ENCODE measurements at places on chromosomes 12 and 14.

DNA sequence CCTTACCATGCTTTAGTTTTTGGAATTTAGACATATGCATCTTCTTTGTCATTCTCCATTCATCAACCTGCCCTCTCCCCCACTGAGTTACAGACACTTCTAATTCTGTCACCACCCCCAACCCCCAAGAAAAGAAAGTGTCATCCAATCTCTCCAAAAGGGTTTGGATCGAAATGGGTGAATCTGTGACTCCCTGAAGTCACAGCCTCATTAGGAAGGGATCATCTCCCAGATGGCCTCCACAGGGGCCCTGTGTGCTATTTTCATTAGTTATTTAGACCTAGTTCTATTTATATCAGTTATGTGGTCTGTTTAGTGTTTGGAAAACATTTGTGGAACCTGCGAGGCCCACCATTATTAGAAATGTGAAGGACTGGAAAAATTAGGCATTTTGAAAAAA, 191.0 kb upstream of the ATP2B1 start:
- no peak for DNase-seq

- no peak for DNase-seq
These were observed 81.0 kb downstream of the ETV6 start for GRCh38 chr12:11730299-11731041.

DNA sequence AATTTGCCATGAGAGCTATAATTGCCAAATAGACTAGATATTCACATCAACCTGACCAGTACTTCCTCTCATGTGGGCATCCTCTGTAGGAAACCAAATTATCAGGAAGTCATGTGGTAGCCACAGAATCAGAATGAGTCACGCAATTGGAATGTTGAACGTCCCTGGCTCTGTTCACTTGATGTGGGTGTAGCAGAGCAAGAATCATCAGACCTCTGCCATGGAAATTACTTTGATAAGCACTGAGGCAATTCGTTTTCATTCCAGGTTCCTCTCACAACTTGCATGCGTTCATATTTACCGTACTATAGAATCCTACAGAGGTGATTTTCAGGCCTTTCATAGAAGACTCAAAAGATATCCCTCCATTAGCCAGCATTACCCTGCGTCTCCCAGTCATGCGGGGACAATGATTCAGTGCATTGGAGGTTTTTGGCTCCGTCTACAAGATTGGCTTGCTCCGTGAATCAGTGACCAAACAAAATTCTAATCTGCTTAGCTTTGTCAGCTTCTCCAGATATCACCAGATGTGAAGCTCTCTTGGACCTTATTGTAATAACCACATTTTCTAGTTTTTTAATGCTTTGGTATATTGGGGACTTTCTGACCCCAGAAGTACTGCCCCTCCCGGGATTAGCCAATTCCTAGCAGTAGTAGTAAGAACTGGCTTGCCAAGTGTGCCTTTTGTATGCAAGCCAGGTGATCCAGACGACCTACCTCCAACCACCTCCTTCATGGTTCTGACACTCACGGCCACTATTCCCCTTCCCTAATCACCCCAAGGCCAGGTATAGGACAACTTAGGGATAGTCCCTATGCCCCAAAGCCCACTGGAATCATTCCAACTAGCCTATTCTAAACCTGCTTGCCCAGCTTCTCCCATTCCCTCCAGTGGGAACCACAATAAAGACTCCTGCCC, 133.4 kb downstream of the KICS2 start:
- no peak for DNase-seq

DNA sequence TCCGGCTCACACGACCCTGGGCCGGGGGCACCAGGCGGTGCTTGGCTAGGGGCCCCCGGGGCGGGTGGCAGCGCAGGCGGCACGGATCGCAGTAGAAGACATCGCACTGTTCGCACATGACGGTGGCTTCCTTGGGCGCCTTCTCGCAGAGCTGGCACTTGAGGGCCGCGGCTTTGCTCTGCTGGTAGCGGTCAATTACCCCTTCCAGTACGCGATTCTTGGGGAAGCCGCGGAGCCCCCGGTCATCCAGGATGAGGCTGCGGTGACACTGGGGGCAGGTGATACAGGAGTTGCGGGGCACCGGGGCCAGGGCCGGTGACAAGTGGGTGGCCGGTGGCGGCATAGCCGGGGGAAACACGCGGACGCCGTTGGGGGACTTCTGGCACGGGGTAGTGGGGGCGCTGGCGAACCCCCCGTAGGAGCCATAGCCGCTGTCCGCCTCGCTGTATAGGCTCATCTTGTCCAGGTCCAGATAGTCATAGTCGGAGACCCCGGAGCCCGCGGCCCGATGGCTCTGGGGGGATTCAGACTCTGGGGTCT, 553 bp downstream of the TRIM9 start:
- DNase-seq = no peak

GRCh38 chr12:110074089-110074488, 25.8 kb upstream of the C12orf76 start:
- no peak for DNase-seq

DNA sequence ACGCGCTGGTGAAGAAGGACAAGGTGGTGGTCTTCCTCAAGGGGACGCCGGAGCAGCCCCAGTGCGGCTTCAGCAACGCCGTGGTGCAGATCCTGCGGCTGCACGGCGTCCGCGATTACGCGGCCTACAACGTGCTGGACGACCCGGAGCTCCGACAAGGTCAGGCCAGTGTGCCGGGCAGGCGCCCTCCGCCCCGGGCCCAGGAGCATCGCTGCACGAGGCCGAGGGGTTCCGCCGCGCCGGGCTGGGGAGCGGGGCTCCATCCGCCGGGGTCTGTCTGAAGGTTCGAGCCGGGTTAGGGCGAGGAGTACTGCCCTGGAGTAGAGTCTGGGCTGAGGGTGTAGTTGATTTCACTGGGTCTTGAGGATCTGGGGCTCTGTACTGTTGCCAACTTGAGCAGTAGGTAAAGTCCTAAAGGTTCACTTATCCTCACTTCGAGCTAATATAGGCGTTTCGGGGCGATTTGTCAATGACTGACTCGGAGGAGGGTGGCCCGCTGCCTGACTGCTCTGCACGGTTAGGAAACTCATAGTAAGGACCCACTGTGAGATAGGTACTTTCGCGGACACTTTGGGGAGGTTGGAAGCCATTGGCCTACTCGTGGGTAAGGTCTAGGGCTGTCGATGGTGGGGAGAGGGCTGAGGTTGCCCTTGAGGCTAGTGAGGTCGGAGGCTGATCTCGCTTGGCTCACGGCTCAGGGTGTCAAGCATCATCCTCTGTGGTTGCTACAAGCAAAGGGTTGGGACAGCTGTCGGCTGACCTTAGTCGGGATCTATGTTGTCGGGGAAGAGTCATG, 574 bp downstream of the GLRX5 start:
- DNase-seq = no peak

GRCh38 chr12:67442347-67442841, 173.2 kb downstream of the CAND1 start:
- no peak for DNase-seq

DNA sequence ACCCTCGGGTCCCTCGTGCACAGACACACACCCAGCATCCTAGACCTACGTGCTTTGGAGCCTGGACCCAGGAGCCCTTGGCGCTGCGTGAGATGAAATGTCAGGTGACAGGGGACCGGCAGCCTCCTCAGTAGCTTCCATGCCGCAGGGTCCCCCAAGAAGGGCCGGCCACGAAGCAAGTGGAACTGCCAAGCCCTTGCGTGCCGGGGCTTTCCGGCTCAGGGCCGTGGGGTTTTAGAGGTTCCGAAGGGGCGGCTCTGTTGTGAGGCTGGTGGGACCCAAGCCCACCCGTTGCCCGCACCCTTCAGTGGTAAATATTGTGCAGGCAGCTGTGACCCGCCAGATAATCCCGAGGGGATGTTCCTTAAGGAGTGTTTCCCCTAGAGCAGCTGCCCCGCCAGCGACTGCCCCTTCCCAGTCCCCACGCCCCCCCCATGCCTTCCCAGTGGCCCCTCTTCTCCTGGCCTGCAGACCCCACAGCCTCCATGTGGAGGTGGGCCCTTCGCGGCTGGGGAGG, 133.7 kb downstream of the ADGRD1 start:
- no peak for DNase-seq

- DNase-seq = no peak
These were observed 32.7 kb upstream of the RNU6-7 start for GRCh38 chr14:32169191-32169590.

DNA sequence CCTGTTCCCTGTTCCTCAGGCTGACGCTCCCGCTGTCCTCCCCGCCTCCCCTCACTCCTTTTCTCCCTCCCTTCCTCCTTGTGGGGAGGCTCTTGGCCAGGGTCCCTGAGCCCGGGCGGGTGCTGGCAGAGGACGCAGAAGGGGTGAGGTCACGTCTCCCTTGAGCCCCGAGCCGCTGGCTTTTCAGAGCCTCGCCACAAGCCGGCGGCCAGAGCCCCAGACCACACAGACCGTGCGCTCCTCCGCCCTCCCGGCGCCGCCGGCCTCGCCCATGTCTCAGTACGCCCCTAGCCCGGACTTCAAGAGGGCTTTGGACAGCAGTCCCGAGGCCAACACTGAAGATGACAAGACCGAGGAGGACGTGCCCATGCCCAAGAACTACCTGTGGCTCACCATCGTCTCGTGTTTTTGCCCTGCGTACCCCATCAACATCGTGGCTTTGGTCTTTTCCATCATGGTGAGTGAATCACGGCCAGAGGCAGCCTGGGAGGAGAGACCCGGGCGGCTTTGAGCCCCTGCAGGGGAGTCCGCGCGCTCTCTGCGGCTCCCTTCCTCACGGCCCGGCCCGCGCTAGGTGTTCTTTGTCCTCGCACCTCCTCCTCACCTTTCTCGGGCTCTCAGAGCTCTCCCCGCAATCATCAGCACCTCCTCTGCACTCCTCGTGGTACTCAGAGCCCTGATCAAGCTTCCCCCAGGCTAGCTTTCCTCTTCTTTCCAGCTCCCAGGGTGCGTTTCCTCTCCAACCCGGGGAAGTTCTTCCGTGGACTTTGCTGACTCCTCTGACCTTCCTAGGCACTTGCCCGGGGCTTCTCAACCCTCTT, at the start of gene TMEM233:
Gene TMEM233, plus strand, starts transcription at position 197 of the 821 bp plus-strand sequence. Its CDS starts 75 bp downstream, at position 272.
- no peak for DNase-seq

GRCh38 chr14:33934938-33935337, 15.9 kb downstream of the EGLN3 start:
- no peak for DNase-seq

- no peak for DNase-seq
These were observed 1.5 kb upstream of the KTN1 start for GRCh38 chr14:55578511-55578910.

DNA sequence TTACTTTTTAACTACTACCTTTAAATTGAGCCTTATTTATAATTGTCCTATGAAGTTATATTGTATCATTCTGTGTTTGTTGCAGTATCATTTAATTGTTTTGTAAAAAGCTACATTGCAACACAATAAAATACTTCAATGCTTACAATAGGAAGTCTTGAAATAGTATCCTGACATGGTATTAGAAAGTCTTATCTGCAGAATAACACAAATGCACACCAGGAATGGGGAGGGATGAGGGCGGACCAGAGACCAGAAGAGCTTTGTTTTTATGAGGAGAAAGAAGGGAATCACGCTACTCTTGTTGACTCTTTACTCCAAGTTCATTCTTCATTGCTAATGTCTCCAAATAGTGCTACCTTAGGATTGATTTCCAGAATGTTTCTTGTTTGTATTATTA, 120.2 kb downstream of the MON2 start:
- DNase-seq = no peak

DNA sequence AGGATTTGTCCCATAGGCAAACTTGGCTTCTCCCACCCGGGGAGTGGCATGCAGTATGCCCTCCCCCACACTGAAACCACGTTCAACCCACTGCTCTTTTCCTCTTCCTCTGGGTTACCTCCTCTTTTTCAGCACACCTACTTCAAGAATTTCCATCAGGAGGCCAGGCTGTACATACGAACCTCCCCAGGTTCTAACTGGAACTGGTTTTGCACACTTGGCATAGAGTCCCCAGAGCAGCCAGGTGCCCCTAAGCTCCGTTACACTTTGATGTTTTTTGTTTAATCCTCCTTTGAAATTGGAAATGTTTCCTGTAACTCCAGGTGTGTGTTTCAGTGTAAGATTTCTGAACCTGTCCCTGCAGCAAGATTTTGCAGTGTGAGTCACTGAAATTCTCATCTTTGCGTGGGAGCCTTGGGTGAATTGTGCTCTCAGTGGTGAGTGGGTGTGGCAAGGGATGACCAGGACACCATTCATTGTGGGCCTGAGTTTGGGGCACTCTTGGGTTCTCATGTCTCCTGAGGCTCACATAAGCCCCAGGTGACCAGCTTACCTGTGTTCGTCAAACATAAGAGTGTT, 18.2 kb downstream of the CD9 start:
- DNase-seq = no peak

DNA sequence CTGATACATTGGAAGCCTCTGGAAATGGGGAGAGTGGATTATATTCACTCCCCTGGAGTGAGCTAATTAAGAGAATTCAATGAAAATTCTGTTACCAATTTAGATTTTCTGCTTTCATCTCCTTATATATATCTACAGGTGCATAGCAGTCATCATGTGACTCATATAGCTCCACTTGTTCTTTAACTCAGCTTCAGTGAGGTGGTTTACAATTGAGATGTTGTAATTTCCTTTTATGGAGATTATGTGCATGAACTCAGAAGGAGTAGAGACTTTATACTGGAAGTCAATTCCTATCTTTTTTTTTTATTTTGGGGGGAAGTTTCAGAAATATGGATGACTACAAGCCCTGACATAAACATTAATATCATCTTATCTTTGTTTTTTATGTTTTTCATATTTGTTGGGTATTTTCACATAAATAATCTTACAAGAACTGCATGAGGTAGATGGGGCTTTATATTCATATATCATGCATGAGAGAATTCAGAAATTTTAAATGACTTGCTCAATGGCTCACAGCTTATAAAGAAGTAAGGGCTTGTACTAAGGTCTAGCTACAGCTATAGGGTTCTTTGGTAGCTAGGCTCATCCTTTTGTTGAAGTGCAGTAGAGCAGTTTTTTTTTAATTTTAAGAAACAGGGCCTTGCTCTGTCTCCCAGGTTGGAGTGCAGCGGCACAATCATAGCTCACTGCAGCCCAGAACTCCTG, 92.3 kb upstream of the SCAF11 start:
- DNase-seq = no peak

DNA sequence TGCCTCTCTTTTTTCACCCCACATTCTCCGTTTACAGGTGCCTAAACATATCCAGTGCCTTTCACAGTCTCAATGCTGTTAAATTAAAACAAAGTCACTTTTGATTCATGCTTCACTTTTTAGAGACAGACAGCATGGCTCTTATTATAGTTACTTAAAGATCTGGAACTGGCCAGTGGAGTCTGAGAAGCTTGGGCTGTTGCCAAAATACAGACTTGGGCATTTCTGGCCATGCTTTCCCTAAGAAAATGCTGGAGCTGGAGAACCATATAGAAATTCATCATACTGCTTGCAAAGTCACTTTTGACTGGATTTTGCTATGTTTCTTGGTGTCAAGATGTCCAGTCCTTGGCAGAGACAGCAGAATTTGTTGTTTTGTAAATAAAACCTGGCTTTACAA, 12.2 kb upstream of the GPR68 start:
- no peak for DNase-seq
